ENCODE measurements at places on chromosomes 4 and X. TPM values are rescaled to one million over a fixed set of nuclear protein-coding genes. Genes with fewer than 3 reads are reported as not detected.

Gene C4orf36
- 1.3 TPM for total RNA-seq

Gene CASP6
- 16.5 TPM for total RNA-seq

Gene SSX4B
- not detected for total RNA-seq

Gene ODAM
- not detected for total RNA-seq

Gene ESX1
- 0.10 TPM for total RNA-seq

Gene HPSE
- 1.4 TPM for total RNA-seq

Gene HS6ST2
- total RNA-seq: 0.06 TPM

Measured in A549 treated with Mapracorat at 1 μM for 4 hours (cell line).